ENCODE measurements at places on chromosomes 11 and 22.

DNA sequence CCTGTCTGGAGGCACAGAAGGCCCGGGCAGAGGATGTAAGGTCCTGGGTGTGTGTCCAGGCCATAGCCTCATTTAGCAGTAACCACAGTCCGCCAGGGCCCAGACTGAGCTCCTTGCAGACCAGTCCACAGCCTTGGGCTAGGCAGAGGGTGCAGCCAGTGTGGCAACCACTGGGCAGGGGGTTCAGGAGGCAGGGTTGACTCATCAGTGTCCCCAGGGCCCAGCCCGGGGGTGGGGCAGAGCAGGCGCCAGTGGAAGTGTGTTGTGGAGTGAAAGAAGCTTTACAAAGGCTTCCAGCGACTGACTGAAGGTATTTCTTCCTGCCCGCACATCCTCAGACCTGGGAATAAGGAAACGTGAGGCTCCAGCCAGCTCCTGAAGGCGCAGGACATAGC lies 27.7 kb upstream of the WNT11 start:
- no peak for DNase-seq

DNA sequence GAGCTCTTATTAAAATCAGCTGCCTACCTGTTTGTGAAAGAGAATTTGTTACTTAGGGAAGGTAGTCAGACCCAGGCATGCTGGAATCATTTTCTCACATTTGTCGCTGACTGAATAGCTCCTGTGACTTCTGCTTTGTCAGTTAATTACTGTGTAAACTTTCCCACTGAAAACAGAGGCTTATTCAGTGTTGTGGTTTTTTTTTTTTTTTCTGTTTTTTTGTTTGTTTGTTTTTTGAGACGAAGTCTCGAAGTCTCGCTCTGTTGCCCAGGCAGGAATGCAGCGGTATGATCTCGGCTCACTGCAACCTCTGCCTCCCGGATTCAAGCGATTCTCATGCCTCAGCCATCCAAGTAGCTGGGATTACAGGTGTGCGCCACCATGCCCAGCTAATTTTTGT lies 5.6 kb upstream of the LDLRAD3 start:
- no peak for DNase-seq

DNA sequence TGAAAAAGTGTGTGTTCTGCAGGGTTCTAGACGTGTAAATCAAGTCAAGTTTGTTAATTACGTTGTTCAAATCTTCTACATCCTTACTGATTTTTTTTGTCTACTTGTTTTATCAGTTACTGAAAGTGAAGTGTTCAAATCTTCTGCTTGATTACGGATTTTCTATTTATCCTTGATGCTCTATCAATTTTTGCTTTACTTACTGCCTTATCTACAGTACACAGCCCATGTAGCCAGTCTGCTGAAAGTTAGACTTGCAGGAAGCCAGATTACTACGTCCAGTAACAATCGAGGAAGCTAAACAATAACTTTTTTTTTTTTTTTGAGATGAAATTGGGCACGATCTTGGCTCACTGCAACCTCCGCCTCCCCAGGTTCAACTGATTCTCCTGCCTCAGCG lies 15.6 kb upstream of the C11orf24 start:
- DNase-seq, result no peak

DNA sequence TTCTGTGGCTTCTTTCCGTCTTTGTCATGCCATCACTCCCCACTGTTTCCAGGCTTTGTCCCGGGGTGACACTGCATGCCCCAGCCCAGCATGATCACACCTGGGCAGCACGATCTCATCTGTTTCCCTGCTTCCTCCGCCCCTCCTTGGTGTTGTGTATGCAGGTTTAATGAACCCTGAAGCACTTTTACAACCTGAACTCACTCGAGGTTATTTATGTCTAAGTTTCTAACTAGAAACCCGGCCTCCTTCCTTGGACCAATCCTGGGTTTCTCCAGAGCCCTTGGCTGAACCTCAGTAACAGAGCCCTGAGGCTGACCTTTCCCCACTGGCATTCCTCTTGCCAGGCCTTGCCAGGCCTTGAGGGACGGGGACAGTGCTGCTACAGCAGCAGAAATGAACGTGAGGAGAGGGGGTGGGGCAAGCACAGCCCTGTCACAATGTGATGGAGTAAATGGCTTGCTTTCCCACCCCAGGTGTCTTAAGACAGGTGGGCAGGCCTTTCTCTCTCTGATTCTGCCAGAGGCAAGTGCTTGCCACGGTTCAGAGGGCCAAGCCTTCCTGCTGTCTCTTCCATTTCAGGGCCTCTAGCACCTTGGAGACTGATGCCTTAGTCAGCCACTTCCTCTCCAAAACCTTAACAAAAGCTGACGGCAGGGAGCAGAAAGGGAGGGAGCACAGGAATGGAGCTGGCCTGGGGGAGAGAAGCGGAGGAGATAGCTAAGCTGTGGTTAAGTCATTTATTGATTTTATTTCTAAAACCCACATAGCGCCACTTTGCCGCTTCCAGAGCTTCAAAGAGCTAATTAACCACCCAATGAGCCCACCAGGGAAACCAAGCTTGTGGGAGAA lies 3.1 kb upstream of the PYGM start:
- no peak for DNase-seq

GRCh38 chr11:18633256-18634139 lies 644 bp downstream of the SPTY2D1 start:
- no peak for DNase-seq

- no peak for DNase-seq
Measured at GRCh38 chr22:44190381-44190976, 9.8 kb downstream of the PARVG start.

DNA sequence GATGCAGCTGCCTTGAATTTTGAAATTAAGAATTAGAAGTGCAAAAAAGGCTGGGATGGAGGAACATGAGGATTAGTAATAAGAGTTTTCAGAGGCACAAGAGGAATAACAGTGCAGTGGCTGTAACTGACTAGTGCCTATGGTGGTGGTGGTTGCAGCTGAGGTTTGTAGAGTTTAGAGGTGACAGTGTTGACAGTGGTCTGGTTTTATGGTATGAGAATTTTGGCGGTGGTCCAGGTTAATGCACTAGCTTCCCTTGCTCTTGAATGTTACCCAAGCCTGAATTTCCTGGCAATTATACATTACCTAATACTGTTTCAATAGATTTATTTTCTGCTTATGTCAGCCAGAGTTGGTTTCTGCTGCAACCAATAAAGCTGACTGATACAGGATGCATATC lies 112.8 kb upstream of the C11orf87 start:
- no peak for DNase-seq

GRCh38 chr22:36411589-36412258 lies 24.0 kb upstream of the MYH9 start:
- no peak for DNase-seq

DNA sequence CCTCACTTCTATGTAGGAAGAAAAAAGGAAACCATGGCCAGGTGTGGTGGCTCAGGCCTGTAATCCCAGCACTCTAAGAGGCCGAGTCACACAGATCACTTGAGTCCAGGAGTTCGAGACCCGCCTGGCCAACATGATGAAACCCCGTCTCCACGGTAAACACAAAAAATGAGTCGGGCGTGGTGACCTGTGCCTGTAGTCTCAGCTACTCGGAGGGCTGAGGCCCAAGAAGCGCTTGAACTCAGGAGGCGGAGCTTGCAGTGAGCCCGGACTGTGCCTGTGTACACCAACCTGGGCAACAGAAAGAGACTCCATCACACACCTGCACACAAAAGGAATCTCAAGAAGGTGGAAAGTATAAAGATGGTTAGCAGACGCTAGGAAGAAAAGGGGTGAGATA lies 17.7 kb downstream of the DEFB131B start:
- no peak for DNase-seq

DNA sequence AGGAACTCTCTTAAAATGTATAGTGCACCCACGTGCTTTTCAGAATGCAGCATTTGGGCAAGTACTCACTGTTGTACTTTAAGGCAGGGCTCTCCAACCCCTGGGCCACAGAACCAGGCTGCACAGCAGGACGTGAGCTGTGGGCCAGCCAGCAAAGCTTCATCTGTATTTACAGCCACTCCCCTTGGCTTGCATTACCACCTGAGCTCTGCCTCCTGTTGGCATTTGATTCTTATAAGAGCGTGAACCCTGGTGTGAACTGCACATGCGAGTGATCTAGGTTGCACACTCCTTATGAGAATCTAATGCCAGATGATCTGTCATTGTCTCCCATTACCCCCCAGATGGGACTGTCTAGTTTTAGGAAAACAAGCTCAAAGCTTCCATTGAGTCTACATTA lies 3.0 kb downstream of the C11orf58 start:
- no peak for DNase-seq

GRCh38 chr22:47914481-47915097 lies 1152.1 kb downstream of the TBC1D22A start:
- no peak for DNase-seq

DNA sequence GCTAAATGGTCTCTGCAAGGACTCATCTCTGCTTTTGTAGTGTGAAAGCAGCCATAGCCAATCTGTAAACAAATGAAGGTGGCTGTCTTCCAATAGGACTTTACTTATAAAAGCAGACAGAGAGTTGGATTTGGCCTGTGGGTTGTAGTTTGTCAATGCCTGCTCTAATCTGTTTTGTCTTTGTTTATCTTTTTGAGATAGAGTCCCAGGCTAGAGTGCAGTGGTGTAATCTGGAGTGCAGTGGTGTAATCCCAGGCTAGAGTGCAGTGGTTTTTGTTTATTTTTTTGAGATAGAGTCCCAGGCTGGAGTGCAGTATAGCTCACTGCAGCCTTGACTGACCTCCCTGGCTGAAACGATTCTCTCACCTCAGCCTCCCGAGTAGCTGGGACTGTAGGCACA lies 8.6 kb downstream of the PPP6R3 start:
- no peak for DNase-seq

GRCh38 chr22:37802310-37803194 lies 5.2 kb upstream of the GCAT start:
- DNase-seq, result no peak

DNA sequence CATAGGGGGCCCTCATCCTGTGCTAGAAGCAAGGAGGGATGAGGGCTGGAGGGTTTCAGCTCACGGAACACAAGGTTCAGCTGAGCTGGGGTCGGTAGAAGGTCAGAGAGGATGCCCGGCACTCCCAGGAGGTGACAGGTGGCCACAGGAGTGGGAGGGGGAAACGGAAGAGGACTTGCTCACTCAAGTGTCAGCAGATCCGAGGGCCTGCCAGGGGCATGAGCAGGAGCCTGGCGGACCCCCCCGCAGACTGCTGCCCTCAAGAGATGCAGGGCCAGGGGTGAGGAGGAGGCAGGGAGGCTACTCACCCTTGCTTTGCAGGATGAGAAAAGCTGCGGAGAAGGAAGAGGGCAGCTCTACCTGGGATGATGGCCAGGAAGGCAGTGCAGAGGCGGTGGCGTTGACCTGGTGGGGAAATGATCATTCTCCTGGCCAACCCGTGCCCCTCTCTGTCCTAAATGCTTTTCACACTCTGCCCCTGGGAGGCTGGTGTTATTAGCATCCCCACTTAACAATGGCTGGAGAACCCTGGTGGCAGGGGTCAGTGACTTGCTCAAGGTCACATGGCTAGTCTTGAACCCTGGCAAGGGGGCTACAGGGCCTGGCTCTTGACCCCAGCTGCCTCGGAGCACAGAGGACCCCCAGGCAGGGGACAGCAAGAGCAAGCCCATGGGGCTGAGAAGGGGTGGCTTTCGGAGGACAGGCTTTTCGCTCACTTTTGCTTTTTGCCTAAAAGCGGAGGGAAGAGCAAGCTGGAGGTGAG lies 30.1 kb upstream of the CSNK1E start:
- no peak for DNase-seq

DNA sequence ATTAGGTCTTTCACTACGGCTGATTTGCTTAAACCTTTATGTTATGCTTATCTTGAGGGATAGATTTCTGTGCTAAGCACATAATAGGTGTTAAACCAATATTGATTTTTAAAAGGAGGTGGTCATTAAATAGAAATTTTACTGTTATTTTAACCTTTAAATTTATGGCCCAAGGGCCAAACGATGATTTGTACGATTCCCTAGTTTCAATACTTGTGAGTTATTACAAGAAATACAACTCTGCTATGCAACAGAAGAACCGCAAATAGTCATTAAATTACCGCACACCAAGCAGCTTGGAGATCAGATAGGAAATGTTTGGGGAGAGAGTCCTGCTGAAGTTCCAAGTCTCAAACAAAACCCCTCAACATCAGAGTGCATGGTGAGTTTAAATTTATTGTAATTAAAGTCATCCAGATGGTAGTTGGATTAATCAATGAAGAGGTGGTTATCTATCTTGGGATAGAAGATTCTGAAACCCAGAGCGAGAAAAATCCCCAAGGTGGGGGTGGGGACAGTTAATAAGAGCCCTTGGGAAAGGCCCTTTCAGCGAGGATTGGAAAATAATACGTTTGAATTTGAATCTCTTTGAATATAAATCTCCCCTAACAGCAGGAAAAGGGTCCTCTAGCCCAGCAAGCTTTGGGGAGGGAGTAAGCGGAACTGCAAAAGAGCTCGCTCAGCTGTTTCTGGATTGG lies 805 bp upstream of the QSER1 start:
- DNase-seq, result no peak

- no peak for DNase-seq
Measured at GRCh38 chr22:48089601-48090331, 1327.3 kb downstream of the TBC1D22A start.

- no peak for DNase-seq
Measured at GRCh38 chr11:125369808-125370207, 126.3 kb downstream of the FEZ1 start.

DNA sequence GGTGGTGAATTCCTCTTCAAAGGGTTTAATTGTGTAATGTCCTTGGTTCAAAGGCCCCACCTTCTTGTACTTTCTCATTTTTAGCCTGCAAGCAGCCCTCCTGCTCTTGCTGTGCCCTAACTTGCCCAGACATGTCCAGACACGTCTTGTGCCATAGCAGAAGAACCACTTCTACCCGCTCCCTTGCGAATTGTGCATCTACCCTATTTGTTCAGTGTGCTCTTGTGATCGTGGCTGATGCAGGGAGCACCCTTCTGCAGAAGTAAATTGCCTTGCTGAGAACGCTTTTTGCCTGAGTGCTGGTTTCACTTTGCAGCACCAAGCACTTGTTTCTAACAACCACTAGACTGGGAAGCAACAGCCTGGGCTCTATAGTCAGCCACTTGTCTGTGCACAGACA lies 249.4 kb downstream of the SBF2 start:
- DNase-seq, result no peak

- DNase-seq, result no peak
Measured at GRCh38 chr22:46686221-46687047, 51.6 kb downstream of the CERK start.

- DNase-seq, result no peak
Measured at GRCh38 chr11:70916351-70916750, 336.0 kb downstream of the SHANK2 start.

DNA sequence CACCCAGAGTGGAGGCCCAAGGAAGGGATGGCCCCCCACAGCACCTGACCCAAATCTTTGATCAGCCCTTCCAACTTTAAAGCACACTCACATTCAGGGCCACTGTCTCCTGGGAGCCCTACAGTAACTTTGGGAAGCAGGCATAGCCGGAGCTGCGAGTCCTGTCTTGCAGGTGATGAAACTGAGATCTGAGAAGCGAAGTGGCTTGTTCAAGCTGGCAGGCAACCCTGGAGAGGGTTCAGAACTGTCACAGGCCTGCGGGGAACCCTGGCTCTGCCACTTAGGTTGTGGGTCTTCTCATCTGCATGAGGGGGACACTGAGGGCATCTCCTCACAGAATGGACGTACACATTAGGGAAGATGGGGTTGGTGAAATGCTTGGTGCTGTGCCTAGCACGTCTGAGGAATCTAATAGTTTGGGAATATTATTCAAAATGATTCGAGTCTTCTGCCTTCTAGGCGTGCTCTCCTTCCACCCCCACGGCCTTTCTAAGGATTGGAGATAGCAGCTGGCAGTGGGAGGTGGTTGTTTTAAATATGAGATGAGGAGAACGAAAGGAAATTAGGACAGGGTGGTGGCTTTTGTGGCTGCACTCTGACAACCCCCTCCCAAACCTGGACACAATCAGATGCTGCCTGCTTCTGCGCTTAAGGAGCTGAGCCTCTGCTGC lies 18.8 kb upstream of the SUN2 start:
- no peak for DNase-seq

- DNase-seq, result no peak
Measured at GRCh38 chr11:79274636-79275331, 166.0 kb downstream of the TENM4 start.
